COR-L47 (cell line): ENCODE measurements at places on chromosomes 2 and 18.

- no peak for DNase-seq
Observed at GRCh38 chr2:76008001-76008702, 297.4 kb upstream of the GCFC2 start.

DNA sequence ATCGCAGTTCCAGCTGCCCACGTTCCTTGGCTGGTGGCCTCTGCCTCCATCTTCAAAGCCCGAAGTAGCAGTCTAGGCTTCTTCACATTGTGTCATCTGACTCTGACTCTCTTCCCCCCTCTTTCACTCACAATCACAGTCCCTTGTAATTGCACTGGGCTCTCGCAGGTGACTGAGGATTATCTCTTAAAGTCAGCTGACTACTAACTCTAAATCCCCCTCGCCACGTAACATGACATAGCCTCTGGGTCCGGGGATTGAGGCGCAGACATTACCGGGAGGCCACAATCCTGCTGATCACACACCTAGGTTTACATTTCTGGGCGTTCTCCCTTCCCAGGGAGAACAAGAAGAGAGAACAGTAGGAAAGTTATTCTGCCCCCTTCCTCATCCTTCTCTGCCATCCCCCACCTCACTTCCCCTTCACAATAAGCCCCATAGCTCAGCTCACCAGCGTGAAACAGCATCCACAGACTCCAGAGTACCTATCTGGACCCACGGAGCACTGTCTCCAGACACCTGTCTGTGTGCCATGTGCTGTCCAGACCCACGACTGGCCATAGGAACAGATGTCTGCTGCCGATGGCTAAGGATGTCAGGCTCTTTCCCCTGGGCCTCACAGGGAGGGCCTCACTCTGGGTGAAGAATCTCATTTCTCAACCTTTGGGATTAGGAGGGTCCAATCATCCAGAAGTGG, 64.3 kb upstream of the FZD7 start:
- no peak for DNase-seq

DNA sequence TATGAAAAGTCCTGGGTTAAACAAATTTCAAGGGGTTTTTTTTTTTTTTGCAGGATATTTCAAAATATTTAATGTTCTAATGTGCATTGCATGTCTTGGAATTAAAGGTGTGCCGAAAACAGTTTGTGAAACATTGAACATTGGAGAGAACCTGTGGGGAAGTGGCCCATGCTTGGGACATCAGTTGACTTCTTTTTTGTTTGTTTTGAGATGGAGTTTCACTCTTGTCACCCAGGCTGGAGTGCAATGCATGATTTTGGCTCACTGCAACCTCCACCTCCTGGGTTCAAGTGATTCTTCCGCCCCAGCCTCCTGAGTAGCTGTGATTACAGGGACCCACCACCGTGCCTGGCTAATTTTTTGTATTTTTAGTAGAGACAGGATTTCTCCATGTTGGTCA, 71.0 kb upstream of the RAPH1 start:
- DNase-seq: no peak

- DNase-seq: no peak
Observed at GRCh38 chr2:135179689-135180088, 127.6 kb downstream of the RAB3GAP1 start.

GRCh38 chr2:96649342-96649741, 6.8 kb downstream of the FER1L5 start:
- DNase-seq: no peak

GRCh38 chr18:8299054-8299980, 309.9 kb upstream of the RAB12 start:
- peak; percentile 87 for DNase-seq

DNA sequence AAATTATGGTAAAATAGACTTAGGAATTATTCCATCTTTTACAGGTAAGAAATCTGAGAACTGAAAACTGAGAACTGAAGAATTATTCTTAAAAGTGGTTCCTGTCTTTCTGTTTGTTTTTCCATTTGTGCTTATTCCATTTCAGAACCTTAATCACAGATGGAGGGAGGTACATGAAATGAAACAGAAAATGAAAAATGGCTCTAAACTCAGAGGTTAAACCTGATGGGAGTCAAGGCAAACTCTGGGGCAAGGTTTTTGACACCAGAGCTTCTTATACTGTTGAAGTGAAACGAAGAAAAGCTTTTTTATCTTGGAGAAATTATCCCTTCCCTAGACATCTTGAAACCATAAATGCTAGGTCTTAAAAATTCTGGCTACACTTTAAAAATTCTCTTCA, 182.1 kb downstream of the ZNF804A start:
- no peak for DNase-seq

- DNase-seq: no peak
Observed at GRCh38 chr2:45282646-45283045, 273.4 kb upstream of the SIX2 start.

DNA sequence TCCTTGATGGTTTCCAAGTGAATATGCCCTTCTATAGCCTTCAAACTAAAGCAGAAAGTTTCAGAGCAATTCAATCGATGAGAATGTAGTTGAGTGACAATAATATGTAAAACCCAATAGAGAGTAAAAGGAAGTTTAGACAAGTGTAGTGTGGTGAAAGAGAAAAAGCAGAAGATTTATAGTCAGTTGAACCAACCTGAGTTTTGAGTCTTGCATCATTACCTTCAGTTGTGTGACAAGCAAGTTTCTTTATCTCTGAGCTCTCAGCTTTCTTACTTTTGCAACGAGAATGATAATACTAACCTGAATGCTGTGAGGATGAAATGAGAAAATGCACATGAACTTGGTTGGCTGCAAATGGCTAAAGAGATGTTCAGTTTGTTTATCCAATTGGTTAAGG, 40.6 kb upstream of the TMEM247 start:
- no peak for DNase-seq

GRCh38 chr18:23669202-23669766, 6.6 kb upstream of the ANKRD29 start:
- no peak for DNase-seq
